Colonic mucosa (tissue), 4 donors: ENCODE measurements at places on chromosomes 11 and 22. TPM values are rescaled to one million over a fixed set of nuclear protein-coding genes. Genes with fewer than 3 reads are reported as not detected.

The AIFM3 gene
- total RNA-seq = 76.9 TPM

The PGA4 gene
- not detected for total RNA-seq

The C1QTNF5 gene
- total RNA-seq = 5.3 TPM

The MYO18B gene
- total RNA-seq = 0.11 TPM

The TESMIN gene
- total RNA-seq = 14.3 TPM

The NAV2 gene
- 45.3 TPM for total RNA-seq

The PANX2 gene
- not detected for total RNA-seq

The OTOG gene
- not detected for total RNA-seq

The OLFML1 gene
- 4.5 TPM for total RNA-seq

The PARVG gene
- total RNA-seq = 4.1 TPM

The OR51B2 gene
- total RNA-seq = not detected

The GAB2 gene
- total RNA-seq = 20.0 TPM

The NXPE4 gene
- total RNA-seq = 95.2 TPM

The CARNS1 gene
- 0.20 TPM for total RNA-seq

The ABCC8 gene
- total RNA-seq = 4.7 TPM

The CHRM4 gene
- 0.49 TPM for total RNA-seq

The LRRC32 gene
- total RNA-seq = 26.8 TPM
